Calu3 (cell line): ENCODE measurements at places on chromosomes 5 and 9. TPM values are rescaled to one million over a fixed set of nuclear protein-coding genes. Genes with fewer than 3 reads are reported as not detected.

AGXT2 gene
- not detected in 2 replicates for total RNA-seq

GABRG2 gene
- total RNA-seq = 1.4 TPM in 1 of 2 replicates, not detected in the other

TDRD7 gene
- total RNA-seq = 15.5 and 21.7 TPM in 2 replicates

PCDHGA3 gene
- total RNA-seq = not detected in 2 replicates

NINJ1 gene
- 12.6 and 15.2 TPM in 2 replicates for total RNA-seq

C5orf63 gene
- total RNA-seq = 11.0 and 13.2 TPM in 2 replicates

ZER1 gene
- 15.2 and 20.2 TPM in 2 replicates for total RNA-seq

PCDHB14 gene
- total RNA-seq = 5.7 and 6.3 TPM in 2 replicates

KIAA0825 gene
- total RNA-seq = 1.4 and 1.9 TPM in 2 replicates

EQTN gene
- total RNA-seq = not detected in 2 replicates

IL9 gene
- not detected in 2 replicates for total RNA-seq

NMUR2 gene
- 93.2 and 178 TPM in 2 replicates for total RNA-seq

PRR16 gene
- 1.5 and 2.9 TPM in 2 replicates for total RNA-seq

ANXA1 gene
- 458 and 526 TPM in 2 replicates for total RNA-seq

CD14 gene
- 0.73 and 1.1 TPM in 2 replicates for total RNA-seq

GLDC gene
- total RNA-seq = 5.1 and 8.0 TPM in 2 replicates

LCN1 gene
- not detected in 2 replicates for total RNA-seq

NR2F1 gene
- total RNA-seq = 25.1 and 29.1 TPM in 2 replicates

FBP2 gene
- not detected in 2 replicates for total RNA-seq

IFNE gene
- total RNA-seq = 8.3 and 8.4 TPM in 2 replicates

FRRS1L gene
- total RNA-seq = not detected in 2 replicates

DIMT1 gene
- total RNA-seq = 34.4 and 41.1 TPM in 2 replicates

QRFP gene
- total RNA-seq = not detected in 2 replicates

C9orf50 gene
- total RNA-seq = not detected in 2 replicates

FOXD4L4 gene
- 1.5 and 1.8 TPM in 2 replicates for total RNA-seq

PLK2 gene
- total RNA-seq = 135 and 229 TPM in 2 replicates

CENPH gene
- 17.0 and 17.7 TPM in 2 replicates for total RNA-seq

GHR gene
- total RNA-seq = 0.45 and 0.69 TPM in 2 replicates

IL33 gene
- 0.64 and 1.9 TPM in 2 replicates for total RNA-seq

ARHGEF37 gene
- 13.0 and 16.1 TPM in 2 replicates for total RNA-seq

PCDHB5 gene
- not detected in 2 replicates for total RNA-seq

ENTREP1 gene
- 1.8 and 3.1 TPM in 2 replicates for total RNA-seq

PROB1 gene
- 1.9 and 2.4 TPM in 2 replicates for total RNA-seq
